ENCODE measurements at places on chromosomes 5 and 9.

DNA sequence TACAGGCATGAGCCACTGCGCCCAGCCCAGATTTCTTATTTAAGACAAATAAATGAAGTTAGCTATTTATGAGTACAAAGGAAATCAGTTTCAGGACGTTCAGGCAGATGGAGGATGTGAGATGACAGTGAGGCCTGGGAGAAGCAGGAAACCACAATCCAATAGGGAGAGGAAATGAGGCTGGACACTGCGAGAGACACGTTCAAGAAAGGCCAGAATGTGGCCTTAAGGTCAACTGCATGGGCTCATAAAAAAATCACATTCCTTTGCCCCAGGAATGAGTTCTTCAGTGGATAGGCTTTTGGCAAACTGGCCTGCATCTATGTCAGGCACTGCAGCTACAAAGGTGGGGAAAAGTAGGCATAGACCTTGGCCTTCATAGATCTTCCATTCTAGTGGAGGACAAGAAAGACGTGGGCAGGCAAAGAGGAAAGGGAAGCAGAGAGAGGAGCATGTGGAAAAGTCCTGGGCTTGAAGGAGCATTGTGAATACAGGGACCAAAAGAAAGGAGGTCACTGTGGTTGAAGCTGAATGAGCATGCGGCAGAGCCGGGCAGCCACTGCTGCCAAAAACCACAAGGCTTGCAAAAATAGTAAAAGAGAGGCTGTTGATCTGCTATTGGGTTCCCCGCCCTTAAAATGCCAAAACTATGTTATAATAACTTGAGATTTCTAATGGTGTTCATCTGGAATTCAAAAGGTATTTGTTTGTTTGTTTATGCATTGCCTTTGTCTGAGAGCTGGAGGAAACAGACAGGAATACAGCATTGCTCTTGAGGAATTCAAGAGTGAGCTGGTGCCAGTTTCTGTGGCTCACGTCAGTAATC, 133.0 kb downstream of the GNA14 start:
- ATAC-seq: no peak

DNA sequence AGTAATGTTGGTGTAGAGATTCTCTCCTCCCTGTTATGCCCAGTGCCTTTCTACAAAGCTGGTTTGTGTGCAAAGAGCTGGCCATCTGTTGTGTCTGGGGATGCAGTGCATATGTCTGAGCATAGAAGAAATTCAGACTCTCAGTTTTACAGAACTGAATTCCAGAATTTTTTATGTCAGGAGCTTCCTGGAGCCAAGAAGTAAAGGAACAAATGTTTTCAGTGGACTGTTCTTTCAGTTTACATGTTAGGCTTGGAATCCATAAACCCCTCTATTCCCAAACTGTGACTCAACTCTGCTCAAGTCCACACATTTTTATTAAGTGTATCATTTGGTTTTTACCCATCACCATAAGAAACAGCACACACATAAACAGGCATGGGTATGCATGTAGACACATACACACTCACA, 366.0 kb downstream of the BRINP1 start:
- no peak for ATAC-seq

- ATAC-seq: no peak
Observed at GRCh38 chr5:130870691-130871090, 294.4 kb downstream of the HINT1 start.

DNA sequence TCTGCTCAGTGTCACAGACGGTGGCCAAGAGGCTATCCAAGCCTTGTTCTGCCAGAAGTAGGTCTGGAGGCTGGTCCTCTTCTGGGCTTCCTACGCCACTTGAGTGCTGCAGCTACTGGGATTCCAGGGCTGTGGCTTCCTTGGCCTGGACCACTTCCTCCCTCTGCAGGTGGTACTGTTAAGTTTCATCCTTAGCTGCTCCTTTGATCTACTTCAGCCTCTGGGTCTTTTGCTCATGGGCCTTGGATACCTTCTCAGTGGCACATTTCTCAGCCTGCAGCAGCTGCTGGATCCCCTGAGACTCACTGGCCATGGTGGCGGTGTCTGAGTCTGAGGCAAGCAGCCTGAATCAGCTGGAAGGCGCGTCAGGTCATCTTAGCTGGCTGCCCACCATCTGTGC, 10.3 kb downstream of the CNOT8 start:
- ATAC-seq: peak; percentile 63

DNA sequence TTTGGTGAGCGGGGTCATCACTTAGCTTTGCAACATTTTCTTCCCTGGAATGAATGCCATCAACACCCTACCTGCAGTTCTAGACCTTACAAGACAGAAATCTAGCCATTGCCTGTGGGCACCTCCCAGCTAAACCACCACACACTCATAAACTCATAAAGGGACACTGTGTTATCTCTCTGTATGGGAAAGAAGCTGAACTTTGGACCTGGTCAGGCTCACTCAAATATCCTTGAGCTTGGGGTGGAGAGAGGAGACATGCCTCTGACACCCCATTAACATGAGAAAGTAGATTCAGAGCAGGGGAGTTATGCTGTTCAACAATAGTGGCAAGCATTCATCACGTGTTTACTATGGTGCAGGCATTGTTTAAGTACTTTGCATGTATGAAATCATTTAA, 205.6 kb downstream of the ZNF462 start:
- no peak for ATAC-seq

GRCh38 chr5:103114440-103114839, 5.5 kb downstream of the GIN1 start:
- no peak for ATAC-seq

DNA sequence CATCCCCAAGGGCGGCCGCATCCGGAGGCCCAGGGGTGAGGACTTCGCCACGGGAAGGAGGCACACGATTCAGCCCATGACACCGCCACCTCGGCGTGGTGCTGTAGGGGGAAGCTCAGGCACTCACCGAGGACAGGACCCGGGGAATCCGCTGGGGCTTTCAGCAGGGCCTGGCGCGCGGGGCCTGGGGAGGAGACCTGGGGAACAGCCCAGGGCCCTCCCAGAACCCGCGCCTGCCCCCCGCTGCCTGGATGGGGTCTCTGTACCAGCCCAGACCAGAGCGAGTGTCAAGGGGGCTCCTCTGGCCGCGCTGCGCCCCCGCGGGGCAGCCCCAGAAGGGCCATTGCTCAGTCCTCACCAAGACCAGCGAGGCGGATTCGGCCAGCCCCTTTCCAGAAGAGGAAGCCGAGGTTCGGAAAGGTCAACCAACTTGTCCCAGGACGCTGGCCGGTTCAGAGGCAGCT, 12.8 kb downstream of the COL23A1 start:
- ATAC-seq: no peak

GRCh38 chr9:127508901-127509260, 57.6 kb downstream of the LRSAM1 start:
- no peak for ATAC-seq

DNA sequence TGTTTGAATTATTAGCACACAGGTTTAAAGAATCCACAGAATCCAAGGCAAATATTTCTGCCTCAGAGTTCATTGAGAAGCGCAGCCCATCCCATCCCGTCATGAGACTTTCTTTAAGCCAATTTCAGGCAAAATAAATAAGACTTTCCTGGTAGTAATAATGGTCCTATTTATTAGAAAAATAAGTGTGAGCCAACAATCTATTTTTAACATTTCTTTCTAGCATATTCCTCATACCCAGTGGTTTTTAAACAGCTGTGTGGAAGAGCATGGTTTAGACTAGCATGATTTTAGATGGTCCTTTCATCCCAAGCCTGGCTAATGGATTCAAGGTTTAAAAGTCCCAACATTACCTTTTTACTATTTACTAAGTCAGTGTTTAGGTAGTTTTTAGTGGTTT, 125.8 kb downstream of the SCAMP1 start:
- ATAC-seq: no peak

DNA sequence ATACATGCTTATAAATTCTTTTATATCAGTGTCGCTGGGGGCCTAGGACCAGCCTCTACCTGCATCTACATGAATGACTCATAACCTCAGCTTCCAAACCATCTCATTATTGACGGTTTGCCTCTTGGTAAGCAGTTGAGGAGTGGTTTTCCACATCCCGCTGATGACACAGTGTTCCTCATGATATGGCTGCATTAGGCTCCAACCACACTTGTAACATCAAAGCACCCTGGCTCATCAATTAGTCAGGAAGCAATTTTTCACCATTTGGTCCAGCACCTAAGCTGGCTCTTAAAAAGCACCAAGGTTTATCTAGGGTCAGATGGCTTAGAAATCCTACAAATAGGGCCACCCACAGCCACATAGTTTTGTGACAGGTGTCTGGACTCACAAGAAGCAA, 402.4 kb downstream of the ARHGEF28 start:
- no peak for ATAC-seq

- ATAC-seq: no peak
Observed at GRCh38 chr5:94748212-94748611, 129.7 kb downstream of the SLF1 start.

- ATAC-seq: no peak
Observed at GRCh38 chr5:17696627-17697026, 62.4 kb downstream of the TAF11L14 start.

GRCh38 chr9:88993871-88994460, 2.7 kb downstream of the S1PR3 start:
- ATAC-seq: no peak

DNA sequence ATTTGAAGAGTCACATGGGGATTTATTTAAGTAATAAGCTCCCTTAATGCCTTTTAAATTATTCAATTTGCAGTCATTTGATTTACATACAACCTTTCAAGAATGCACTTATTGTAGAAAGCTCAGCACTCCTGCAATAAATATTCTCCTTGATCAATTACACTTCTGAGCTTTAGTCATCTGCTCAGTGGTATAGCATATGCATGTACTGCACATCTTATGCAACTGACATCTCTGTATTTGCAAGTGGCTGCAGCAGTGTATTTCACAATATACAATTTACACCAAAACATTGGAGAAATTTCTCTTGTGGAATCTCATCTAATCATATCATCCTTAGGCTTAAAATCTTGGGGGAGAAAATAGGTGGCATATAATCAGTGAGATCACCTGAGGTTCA, 325.7 kb downstream of the SLF1 start:
- peak; percentile 63 for ATAC-seq

DNA sequence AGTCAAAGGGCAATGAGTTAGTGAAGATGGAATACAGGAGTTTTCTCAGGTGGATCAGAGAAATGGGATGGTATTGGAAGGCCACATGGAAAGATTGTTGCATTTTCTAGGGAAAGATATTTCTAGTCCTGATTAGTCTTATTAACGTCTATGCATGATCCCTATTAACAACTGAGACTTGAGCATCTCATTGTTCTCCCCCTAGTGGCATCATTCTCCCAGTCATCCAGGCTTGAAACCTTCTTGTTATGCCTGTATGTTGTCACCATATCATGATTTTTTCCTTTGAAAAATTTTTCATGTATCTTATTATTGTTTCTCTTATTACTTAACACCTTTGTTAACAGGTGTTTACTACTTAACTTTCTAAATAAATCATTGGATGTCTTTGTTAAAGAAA, 34.4 kb downstream of the KIF2A start:
- no peak for ATAC-seq

GRCh38 chr9:135501261-135502167, 1.0 kb downstream of the MRPS2 start:
- no peak for ATAC-seq

DNA sequence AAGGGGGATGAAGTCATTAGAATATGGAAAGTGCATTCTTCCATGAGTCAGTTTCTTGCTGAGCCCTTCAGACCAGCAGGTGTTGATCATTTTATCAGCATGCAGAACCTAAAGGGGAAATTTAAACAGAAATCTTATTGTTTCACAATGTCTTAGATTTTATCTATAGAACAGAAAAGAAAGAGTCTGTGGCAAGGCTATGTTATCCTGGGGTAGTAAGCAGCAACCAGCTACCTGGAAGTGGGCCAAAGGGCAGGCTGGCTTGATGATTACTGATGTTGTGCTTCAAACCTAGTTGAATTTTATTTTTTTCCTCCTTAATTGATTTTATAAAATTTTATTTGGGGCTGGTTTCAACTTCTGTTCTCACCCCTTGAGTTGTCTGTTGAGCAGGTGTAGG, 101.5 kb downstream of the LRRC70 start:
- ATAC-seq: no peak

GRCh38 chr5:179763215-179763945, 30.4 kb upstream of the LTC4S start:
- peak; percentile 50 for ATAC-seq

GRCh38 chr9:122949696-122950095, 8.9 kb downstream of the RABGAP1 start:
- peak; percentile 26 for ATAC-seq

DNA sequence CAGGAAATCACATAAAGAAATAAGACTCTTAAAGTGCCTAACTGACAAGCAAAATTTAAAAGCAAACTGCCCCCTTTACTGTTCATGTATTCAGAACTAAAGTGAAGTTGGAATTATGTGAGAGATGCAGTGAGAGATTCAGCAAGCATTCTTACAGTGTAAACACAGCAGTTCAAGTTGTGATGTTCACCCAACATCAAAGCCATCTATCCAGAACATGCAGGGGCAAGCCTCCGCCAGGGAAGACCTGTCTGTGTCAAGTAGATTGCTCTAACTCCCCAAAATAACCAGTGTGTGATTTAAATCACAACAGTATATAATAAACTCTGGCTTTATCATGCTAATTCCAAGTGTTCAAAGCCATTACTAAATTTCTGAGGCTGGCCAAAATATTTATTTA, 233.3 kb downstream of the BNC2 start:
- no peak for ATAC-seq

DNA sequence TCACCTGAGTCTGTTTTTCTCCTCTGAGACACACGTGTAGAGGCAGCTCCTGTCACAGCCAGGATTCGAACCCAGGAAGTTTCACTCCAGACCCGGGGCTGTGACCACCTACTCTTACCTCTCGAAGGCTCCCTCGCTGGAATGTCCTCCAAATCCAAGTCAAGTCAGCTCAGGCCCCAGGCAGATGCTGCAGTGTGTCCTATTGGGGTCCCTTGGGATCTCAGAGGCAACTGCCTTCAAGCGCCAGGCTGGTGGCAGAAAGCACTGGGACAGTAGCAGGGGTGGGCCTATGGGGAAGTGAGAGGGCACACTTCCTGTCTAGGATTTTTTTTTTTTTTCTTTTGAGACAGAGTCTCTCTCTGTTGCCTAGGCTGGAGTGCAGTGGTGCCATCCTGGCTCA, 762 bp upstream of the ST6GALNAC4 start:
- ATAC-seq: no peak

GRCh38 chr9:95419444-95419843, 97.3 kb downstream of the PTCH1 start:
- no peak for ATAC-seq

- ATAC-seq: peak; percentile 0
Observed at GRCh38 chr5:160118349-160119141, 705 bp downstream of the PWWP2A start.

- no peak for ATAC-seq
Observed at GRCh38 chr5:143720689-143721088, 91.3 kb upstream of the HMHB1 start.

GRCh38 chr5:169251333-169252084, 49.4 kb downstream of the SLIT3 start:
- ATAC-seq: no peak

DNA sequence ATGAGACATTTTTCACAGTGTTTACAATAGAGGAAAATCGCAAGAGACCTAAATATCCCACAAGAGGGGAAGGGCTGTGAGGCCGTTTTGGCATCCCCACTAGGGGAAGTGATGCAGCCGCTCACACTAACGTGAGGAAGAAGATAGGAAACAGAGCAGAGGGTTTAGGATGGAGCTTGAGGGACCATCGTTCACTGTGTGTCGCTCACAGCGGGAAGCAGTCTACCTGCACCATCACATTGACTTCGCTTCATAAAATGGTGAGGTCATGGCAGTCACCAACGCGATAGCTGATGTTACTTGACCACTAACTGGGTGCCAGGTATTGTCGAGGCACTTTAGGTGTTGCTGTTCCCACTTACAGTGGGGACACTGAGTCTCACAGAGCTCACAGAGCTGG, 35.6 kb downstream of the PRRX2 start:
- no peak for ATAC-seq

- ATAC-seq: peak; percentile 53
Observed at GRCh38 chr5:113166852-113167366, 190.3 kb downstream of the DCP2 start.
